ENCODE measurements at places on chromosomes 3 and 15.

DNA sequence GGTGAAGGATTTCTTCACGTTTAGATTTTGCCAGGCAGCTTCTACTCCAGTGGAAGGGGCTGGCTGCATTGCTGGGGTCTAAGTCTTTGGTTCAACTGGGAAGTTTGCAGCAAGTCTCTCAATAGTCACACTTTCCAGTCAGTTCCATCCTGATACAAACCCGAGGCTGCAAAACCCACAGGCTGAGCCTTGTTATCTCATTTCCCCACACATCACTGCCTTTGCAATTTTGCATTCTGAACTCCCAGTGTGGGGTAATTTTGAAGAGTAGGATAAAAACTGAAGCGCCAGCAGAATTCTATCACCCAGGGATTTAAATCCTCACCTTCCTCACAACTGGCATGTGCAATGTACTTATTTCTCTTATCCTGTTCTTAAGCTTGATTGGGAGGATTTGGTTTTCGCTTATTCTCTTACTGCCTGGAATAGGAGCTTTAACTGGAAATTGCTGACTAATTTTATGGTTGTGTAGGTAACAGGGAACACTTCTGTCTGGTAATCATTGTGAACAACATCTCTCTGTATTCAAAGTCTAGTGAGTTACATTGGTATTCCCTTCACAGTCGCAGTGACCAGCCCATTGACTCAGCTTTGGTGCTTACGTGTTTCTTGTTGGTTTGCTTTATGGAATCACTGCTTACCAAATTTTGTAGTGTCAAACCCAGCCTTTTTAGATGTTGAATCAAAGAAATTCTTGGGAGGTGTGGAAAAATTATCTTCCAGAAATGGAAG, 142.0 kb upstream of the TOPAZ1 start:
- DNase-seq, result no peak

DNA sequence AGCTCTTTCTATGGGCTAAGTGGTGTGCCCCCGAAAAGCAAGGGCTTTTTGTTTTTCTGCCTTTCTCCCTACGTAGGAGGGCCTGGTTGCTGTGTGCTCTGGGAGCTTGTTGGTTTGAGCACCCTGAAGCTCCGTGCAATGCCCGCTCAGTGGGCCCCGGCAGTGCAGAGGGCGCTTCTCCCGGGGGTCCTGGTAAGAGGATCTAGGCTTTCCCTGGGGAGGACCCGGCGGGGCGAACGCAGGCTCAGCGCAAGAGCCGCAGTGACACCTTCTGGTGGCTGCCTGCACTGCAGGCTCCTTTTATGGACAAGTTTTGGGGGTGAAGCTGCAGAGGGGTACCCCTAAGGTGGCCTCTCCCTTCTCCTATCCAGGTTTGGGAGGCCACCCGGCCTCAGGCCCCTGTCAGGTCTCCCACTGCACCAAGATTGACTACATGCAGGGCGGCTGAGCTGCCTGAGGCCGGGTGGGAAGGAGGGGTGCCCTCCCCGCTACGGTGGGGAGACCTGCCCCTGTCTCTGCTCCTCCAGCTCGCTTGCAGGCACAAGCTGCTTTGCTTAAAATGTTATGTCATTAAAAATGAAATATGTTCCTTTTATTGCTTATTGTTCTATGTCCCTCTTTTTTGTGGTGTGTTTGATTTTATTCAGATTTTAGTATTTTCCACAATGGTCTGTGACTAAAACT, 387.9 kb downstream of the GABRG3 start:
- no peak for DNase-seq

DNA sequence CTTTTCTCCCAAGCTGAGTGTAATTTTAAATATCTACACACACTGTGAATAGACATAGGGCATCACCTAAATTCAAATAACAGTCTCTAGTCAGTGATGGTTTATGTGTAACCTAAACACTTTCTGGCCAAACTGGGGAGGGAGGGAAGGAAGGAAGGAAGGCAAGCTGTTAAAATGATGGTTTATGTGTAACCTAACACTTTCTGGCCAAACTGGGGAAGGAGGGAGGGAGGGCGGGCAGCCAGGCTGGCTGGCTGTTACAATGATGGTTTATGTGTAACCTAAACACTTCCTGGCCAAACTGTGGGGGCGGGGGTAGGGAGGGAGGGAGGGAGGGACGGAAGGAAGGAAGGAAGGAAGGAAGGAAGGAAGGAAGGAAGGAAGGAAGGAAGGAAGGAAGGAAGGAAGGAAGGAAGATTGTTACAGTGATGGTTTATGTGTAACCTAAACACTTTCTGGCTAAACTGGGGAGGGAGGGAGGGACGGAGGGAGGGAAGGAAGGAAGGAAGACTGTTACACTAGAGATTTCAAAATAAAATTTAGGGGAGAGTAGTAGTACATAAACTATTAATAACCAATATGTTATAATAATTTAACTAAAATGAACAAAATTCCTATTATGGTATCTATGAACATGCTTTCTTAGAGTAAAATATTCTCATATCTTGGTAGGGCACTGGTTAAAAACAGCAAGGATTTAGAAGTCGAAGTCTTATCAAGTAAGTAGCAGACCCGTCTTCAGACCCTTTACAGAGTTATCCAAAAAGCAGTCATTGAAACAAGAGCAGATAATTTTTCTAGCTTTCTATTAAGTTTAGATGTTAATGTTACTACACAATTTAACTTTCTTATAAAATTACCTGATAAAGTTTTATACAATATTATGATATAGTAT, 148.1 kb downstream of the LMLN start:
- DNase-seq, result no peak

DNA sequence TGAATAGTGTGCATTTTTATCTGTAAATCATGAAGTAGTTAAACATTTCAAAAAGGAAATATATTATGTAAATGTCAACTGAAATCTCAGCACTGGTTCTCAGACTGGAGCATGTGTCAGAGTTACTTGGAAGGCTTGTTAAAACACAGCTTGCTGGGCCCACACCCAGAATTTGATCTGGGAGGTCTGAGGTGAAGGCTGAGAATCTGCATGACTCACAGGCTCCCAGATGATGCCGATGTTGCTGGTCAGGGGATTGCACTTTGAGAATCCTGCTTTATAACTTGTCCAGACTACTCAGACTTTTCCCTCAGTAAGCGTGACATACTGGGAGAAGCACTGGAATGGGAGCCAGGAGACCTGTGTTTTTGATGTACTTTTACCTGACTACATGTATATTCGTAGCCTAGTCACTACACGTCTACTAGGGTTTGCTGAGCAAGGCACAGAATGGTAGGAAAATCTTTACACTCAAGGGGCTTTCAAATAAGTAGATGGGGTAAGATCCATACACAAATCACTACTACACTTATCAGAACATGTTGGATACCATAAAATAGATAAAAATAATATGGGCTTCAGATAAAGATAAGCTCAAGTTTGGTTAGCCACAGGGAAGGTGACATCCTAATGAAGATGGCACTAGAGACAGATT, 77.1 kb upstream of the MEX3B start:
- no peak for DNase-seq

DNA sequence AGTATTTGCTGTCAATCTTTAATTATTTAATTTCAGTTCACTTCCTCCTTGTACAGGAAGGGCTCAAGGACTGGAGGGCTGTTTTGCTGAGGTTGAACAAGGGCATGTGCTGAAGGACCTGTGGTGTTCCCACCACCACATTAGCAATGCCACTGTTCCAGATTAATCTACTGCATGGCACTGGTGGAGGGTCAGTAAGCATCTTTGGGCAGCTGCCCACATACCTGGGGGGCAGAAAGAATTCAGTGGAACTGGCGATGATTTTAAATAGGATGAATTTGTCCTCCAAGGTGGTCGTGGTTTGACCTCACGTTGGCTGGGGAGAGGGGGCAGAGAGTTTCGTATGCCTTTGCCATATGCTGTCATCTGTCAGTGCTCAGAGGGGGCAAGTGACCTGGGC, 244.8 kb downstream of the TLE3 start:
- DNase-seq, result no peak

- no peak for DNase-seq
Observed at GRCh38 chr15:70171256-70171886, 73.7 kb upstream of the TLE3 start.

GRCh38 chr3:157393113-157393512, 43.5 kb upstream of the PTX3 start:
- DNase-seq, result no peak

GRCh38 chr15:40591389-40591788, 2.7 kb upstream of the KNL1 start:
- no peak for DNase-seq

- DNase-seq, result no peak
Observed at GRCh38 chr15:61702224-61703020, 357.8 kb downstream of the VPS13C start.

GRCh38 chr3:118761291-118761606, 273.4 kb downstream of the IGSF11 start:
- DNase-seq, result no peak

GRCh38 chr3:150184426-150185071, 213.9 kb upstream of the PFN2 start:
- no peak for DNase-seq

- DNase-seq, result no peak
Observed at GRCh38 chr3:54447427-54447826, 325.1 kb downstream of the CACNA2D3 start.

DNA sequence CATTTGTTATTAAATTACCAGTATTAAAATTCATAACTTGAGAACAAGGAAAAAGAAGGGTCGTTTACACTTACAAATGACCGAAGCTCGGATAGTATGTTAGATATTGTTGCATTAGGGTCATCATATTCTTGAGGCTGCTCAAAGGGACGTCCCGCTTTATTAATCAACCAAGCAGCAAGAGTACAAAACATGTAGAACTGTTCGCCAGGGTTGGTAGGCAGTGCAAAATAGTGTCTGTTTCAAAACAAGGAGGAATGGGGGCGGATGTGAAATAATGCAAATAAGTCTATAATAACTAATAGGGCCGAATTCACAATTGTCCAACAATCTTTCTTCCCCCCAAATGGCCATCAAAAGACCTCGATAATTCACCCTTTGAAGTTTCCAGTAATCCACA, 2.9 kb downstream of the IFT57 start:
- no peak for DNase-seq

- DNase-seq, result no peak
Observed at GRCh38 chr3:34107669-34108068, 309.2 kb downstream of the PDCD6IP start.

GRCh38 chr3:55937301-55937700, 450.2 kb upstream of the WNT5A start:
- DNase-seq, result no peak

GRCh38 chr3:132332508-132332907, 15.3 kb downstream of the ACP3 start:
- no peak for DNase-seq

DNA sequence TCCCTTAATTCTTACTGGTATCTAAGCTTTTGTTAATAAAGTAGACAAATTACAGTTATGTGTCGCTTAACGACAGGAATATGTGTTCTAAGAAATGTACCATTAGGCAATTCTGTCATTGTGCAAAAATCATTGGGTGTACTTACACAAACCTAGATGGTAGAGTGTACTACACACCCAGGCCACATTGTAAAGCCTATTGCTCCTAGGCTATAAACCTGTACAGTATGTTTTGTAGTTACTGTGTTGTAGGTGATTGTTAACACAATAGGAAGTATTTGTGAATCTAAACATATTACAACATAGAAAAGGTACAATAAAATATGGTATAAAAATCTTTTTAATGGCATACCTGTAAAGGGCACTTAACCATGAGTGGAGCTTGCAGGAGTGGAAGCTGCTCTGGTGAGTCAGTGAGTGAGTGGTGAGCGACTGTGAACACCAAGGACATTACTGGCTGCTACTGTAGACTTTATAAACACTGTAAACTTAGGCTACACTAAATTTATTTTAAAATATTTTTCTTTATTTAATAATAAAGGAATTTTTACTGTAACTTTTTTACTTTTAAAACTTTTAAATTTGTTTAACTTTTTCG, 47.4 kb downstream of the FSIP1 start:
- no peak for DNase-seq

DNA sequence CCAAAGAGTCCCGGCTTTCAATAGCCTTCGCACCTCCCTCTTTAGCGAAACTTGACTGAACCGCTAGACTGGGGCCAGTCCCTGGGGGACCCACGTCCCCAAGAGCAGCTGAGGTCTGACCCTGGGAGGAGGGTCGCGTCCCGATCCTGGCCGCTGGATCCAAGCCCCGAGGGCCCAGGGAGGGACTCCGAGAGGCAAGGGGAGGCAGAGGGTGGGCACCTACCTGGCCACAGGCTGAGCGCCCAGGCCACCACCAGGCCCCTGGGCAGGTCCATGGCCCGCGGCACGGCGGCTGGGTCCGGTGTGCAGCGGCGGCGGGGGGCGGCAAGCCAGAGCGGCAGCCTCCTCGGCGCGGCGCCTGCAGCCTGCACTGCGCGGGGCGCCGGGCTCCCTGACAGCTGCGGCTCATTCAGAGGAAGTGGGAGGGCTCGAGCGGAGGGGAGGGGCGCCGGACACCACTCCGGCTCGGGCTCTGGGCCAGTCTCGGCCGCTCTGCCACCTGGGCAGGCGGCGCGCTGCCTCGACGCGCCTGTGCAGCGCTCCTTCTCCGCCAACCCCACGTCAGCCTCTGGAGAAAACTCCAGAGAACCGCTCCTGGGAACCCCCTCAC, at the start of gene ITGA11:
Gene ITGA11 (minus strand): TSS at position 372 of the 610 bp plus-strand sequence. CDS start 97 bp downstream, at position 275.
- no peak for DNase-seq

DNA sequence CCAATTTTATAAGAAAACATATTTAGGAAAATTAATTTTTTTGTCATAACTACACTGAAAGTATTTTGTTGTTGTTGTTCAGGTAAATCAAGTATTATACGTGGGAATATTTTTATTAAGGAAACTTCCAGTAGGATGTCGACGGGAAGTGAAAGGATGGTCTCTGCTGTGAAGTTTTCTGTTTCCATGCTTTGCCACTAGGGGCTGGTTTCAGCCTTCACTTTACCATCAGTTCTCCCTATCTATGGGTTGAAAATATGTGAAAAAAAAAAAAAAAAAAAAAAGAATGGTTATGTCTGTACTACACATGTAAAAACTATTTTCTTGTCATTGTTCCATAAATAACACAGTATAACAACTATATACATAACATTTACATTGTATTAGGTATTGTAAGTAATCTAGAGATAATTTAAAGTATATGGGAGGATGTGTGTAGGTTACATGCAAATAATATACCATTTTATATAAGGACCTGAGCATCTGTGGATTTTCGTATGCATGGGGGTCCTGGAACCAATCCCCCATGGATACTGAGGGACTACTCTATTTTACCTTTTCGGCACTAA, 136.7 kb downstream of the SMAD6 start:
- DNase-seq, result no peak

GRCh38 chr3:115068799-115069198, 78.3 kb downstream of the ZBTB20 start:
- no peak for DNase-seq

Measured in activated T-cell treated with anti-CD3 and anti-CD28 coated beads for 48 hours (primary cell).